Central memory CD4-positive, alpha-beta T cell (primary cell): ENCODE measurements at places on chromosomes 4 and X.
A peak's percentile ranks its signal among the peaks of the same experiment; 100 is the strongest.

GRCh38 chrX:46811121-46811520 is 25.7 kb upstream of the RP2 start:
- no peak for DNase-seq

GRCh38 chr4:6272863-6273660 is 3.4 kb downstream of the WFS1 start:
- no peak for DNase-seq

DNA sequence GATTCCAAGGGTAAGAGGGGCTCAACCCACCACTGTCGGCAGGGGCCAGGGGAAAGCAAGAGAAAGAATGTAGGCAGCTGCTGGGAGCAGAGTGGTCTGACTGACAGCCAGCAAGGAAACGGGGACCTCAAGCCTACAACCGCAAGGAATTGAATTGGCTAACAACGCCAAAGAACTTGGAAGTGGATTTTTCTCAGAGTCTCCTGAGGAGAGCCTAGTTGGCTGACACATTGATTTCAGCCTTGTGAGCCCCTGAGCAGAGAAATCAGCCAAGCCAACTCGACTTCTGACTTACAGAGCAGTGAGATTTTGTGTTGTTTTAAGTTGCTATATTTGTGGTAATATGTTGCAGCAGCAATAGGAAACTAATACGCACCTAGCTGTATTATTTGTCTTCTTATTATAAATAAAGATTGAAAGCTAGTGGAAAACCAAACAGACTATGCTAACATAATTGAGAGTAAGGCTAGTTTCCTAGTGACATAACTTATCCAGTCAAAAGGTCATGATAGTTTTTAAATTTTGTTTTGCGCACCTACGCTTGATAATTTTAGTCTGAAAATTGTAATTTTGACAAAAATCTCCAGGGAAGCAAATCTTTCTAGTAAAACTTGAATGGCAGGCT is 145.8 kb upstream of the HCCS start:
- DNase-seq, result no peak

DNA sequence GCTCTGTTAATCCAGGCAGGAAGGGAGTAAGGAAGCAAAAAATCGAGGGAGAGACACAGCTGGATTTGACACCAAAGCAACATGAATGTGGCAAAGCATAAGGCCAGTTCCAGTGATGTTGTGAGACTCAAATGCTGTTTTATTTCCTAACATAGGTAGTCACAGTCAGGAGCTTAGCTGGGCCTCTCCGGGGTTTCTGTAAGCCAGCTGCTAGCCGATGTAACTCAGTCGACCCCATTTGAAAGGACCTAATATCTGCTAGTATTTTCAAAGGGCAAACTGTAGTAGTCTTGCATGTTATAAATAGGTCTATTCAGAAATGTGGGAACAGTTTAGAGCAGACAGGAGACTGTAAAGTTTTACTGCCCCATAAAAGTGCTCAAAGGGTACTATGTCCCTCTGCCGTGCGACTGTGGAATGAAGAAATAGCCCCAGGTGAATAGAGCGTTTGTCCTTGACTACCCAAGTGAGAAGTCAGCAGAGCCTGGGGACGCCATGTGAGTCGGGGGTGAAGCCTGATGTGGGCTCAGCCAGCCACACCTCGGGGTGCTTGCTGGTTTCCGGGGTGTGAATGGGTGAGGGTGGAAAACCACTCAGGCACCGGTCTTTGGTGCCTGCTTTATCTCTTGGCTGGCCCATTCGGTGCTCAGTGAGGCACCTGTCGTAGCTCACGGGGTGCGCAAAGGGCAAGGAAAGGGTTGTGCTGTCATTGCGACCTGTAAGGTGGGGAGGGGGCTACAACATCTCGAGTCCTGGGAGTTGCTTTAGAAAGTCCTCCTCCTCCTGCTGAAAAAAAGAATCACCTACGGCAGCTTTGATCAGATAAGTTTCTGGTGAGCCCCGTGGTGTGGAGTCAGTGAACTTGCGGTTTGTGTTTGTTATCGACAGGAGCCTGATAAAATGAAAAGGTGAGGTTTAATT is 745 bp downstream of the TRIM2 start:
- peak; percentile 70 for DNase-seq

- no peak for DNase-seq
Observed at GRCh38 chrX:129654652-129655546, at the start of gene APLN. APLN (minus strand) TSS chrX:129654956; CDS start chrX:129654630, 326 bp downstream.

- no peak for DNase-seq
Observed at GRCh38 chr4:109005523-109005922, 242.7 kb upstream of the ETNPPL start.

GRCh38 chrX:19593690-19594089 is 78.4 kb upstream of the MAP3K15 start:
- peak; percentile 28 for DNase-seq

- DNase-seq, result no peak
Observed at GRCh38 chr4:82721819-82722423, 76.7 kb downstream of the SCD5 start.

DNA sequence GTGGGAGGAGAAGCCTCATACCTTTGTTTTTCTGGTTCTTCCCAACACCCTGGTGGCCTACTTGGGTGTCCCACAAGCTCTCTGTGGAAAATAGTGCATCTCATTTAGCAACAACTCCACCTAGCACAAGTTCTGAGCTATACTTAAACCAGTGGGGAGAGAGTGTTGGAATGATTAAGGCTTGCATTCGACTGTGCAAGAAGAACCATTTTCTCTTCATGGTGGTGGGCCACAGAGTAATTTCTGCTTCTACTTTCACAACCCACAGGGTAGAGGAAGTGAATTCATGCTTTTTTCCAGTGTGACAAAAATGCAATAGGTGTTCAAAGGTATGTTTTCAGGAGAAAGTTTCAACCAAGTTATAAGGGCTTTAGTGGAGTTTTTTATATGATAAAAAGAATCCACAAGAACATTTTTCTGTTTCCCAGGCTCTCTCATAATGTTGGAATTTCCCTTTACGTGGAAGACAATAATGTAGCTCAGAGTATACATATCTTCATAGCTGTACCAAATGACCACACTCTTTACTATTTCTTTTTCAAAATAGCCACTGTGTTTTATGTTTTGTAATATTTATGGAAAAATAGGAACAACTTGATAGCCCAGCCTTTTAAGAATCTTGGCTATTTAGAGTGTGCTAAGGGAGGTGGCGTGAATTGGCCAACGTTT is 80.3 kb upstream of the HHIP start:
- DNase-seq, result no peak

DNA sequence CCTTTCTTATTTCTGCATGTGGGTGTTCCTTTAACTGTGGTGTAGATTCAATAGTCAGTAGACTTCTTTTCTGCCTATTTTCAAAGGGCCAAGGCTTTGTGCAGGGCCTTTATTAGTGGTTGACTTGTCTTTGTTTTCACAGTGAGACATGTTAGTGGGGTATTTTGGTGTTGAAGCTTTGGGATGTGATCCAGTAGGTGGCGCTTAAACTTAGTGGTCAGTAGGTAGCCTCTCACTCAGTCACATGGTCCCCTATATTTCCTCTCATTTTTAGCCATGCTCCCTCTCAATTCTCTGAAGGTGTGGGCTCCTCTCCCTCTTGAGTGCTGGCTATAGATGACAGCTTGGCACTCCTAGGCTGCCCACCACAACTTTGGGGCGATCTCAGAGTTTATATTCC is 23.4 kb upstream of the SLC10A7 start:
- DNase-seq, result no peak

DNA sequence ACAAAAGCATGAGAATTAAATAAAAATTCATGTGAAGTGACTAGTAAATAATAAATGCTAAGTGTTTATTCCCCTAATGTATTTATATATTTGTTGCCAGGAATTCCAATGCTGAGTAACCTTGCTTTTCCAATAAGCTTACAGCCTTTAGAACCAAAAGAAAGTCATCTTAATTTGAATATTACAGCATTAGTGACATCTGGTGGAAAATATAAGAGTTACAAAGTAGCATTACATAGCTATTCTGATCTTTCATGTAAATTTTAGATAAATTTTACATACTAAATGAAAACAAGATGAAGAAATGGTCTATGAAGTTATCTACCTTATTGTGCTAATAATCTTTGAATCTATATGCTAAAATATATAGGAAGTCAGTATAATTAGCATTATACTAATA is 10.4 kb downstream of the MAD2L1 start:
- no peak for DNase-seq

DNA sequence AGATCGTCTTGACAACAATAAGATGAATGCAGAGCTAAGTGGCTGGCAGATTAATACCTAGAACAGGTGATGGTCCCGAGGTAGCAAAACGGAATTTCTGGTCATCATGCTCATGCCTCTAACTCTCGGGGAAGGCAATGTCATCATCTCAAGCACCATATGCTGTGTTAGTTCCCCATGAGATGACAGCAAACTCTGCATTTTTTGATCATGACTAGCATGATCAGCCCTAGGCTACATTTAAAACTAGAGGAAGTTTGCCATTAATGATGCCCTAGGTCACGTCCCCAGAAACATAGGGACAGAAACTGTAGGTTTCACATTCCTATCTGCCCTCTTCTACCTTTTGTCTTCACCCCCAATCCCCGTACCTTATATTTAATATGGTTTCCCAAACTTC is 11.6 kb downstream of the LPAR4 start:
- no peak for DNase-seq

- DNase-seq, result no peak
Observed at GRCh38 chrX:7068939-7069367, 78.6 kb upstream of the STS start.
